ENCODE measurements at places on chromosomes 13 and 19. TPM values are rescaled to one million over a fixed set of nuclear protein-coding genes. Genes with fewer than 3 reads are reported as not detected.

GRCh38 chr13:53743906-53744305 is 715.3 kb downstream of the OLFM4 start:
- DNase-seq: no peak

DNA sequence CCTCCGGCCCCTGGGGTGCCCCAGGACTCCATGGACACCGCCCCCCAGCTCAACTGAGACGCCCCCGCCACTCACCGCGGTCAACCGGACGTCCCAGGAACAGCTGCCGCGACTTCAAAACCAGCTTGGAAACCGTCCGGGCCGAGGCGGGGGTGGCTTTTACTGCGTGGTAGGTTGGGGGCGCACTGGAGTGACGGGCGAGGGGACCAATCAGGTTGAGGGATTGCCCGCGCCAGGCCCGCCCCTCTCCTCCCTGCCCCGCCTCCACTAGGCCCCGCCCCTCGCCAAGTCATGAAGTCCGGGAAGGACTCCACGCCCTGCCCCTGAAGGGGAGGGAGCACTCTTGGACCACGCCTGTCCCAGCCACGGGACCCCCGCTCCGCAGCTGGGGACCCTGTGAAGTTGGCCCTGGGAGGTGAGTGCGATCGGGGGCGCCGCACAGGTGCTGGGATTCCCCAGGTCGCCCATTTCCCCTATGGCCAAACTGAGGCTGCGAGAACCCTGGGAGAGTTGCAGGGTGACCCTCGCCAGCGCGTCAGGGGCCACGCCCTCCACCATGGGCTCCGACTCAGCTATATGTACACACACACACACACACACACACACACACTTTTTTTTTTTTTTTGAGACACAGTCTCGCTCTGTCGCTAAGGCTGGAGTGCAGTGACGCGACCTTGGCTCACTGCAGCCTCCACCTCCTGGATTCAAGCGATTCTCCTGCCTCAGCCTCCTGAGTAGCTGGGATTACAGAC is at the start of gene PLIN3:
PLIN3 (minus strand) TSS at position 134 of the 752 bp plus-strand sequence. CDS start 6,273 bp downstream, outside the sequence.
- peak; percentile 97 for DNase-seq

- no peak for DNase-seq
Observed at GRCh38 chr19:30373593-30373992, 1.4 kb downstream of the ZNF536 start.

- no peak for DNase-seq
Observed at GRCh38 chr13:44537248-44537647, 38.9 kb downstream of the TSC22D1 start.

DNA sequence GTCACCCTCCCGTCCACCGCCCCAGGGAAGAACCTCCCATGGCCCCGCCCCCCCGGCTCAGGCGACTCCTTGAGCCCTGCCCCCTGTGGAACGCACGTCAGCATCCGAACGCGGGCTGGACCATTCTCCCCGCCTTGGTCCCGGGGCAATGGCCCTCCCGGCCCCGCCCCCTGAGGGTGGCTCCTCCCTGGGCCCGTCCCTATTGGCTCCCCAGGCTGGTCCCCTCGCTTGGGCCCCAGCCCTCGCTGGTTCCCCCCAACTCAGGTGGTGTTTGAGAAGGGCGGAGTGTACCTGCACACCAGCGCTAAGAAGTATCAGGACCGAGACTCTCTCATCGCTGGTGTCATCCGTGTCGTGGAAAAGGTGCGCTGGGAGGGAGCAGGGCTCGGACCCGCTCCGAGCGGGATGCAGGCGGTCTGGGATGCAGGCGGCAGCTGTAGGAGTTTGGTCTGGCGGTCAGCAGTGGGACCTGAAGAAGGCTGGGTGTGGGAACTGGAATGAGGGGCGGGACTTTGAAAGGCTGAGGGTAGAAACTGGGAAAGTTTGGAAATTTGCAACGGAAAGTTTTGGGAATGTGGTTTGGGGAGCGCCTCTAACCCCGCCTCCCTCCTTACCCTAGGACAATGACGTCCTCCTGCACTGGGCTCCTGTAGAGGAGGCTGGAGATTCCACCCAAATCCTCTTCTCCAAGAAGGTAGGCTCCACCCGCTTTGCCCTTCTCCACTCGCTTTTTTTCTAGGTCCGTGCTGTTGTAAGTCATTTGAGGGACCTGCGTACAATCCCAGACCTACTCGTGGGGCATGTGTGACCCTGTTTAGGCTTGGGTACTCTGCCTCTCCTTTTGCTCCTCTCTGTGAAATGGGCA is 609 bp downstream of the TBC1D17 start:
- DNase-seq: peak; percentile 98

DNA sequence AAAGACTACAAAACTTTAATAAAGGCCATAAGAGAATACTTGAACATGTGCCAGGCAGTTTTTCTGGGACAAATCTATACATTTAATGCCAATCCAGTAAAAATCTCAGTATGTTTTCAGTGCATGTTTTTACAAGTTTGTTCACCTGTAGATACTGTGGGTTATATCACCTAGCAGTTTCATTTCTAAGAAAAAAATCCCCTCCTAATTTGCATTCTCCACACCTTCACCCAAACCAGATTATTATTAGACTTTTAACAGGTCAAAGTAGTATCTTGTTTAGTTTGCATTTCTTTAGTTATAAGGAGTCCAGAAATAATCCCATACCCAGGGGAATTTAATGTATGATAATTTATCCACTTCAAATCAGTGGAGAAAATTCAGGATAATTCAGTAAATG is 17.0 kb upstream of the LPAR6 start:
- no peak for DNase-seq

DNA sequence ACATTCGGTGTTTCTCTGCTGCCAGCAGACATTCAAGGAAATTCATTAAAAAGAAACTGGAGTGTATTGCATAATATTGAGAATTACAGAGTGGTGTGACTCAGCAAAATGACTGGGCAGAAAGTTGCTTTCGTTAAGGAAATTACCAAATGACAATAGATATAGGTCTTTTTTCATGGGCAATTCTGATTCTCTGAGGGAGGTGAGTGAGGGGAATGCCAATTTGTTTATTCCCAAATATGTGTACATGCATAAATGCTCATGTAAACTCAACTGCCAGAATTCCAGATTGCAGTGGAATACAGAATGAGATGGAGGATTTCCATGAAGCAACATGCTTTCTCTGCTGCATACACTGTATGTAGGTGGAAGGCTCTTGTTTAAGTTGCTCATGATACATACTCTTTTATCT is 1730.1 kb downstream of the SLITRK5 start:
- peak; percentile 13 for DNase-seq

The B3GNT3 gene
- total RNA-seq: 0.22 TPM
